Heart right ventricle (tissue), 16 donors: ENCODE measurements at places on chromosomes 7 and 10. TPM values are rescaled to one million over a fixed set of nuclear protein-coding genes. Genes with fewer than 3 reads are reported as not detected.

- no peak for DNase-seq
Measured at GRCh38 chr10:53918755-53919154, 882.3 kb downstream of the PCDH15 start.

PKD2L1 gene
- total RNA-seq, result not detected

- peak; percentile 51 for DNase-seq
Measured at GRCh38 chr7:22782616-22783232, 39.9 kb downstream of the TOMM7 start.

- no peak for DNase-seq
Measured at GRCh38 chr7:153286763-153287162, 527.2 kb downstream of the ACTR3B start.

DNA sequence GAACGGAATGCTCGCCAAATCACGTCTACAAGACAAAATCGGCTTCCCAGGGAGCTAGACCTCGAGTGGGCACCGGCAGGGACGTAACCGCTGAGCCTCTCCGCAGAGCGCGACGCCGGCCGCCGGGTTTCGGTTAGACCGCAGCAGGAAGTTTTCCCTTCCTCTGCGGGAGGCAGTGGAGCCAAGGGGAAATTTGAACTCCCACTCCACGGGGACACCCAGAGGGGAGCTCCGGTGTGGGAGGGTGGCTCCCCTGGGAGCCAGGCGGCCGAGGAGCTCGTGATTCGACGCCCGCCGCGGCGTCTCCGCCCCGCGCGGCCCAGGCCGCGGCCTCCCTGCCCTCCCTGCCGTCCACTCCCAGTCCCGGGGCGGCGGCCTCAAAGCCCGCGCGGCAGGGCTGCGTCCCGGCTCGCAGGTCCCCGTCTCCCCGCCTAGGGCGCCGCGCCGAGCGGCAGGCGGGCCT lies 426 bp downstream of the SYPL1 start:
- DNase-seq, result peak; percentile 86

DNA sequence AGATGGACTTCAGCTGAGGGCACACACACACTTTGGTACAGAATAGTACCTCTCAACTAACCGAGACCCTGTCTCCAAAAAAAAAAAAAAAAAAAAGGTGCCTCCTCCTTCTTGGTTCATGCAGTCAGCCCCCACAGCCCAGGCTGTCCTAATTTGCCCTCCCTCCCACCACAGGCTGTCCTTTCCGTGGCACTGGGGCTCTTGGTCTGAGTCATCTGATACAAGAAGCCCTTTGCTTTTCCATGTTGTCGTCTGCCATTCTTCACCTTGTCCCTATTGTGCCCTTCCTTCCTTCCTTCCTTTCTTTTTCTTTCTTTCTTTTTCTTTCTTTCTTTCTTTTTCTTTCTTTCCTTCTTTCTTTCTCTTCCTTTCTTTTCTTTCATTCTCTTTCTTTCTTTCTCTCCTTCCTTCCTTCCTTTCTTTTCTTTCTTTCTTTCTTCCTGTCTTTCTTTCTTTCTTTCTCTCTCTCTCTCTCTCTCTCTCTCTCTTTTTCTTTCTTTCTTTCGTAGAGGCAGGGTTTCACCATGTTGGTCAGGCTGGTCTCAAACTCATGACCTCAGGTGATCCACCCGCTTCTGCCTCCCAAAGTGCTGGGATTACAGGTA lies 96.0 kb upstream of the IKZF1 start:
- DNase-seq, result no peak

DNA sequence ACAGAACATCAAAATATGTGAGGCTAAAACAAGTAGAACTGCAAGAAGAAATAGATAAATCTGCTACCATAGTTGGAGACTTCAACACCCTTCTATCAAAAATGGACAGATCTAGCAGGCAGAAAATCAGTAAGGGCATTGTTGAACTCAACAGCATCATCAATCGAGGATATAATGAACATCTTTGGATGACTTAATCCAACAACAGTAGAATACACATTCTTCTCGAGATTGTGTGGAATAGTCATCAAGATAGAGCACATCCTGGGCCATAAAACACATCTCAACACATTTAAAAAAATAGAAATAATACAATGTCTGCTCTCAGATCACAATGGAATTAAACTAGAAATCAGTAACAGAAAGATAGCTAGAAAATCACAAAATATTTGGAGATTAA lies 9.9 kb downstream of the IGFBP1 start:
- no peak for DNase-seq

SFTPD gene
- 0.38 TPM for total RNA-seq

BMPR1A gene
- total RNA-seq, result 37.3 TPM

DNA sequence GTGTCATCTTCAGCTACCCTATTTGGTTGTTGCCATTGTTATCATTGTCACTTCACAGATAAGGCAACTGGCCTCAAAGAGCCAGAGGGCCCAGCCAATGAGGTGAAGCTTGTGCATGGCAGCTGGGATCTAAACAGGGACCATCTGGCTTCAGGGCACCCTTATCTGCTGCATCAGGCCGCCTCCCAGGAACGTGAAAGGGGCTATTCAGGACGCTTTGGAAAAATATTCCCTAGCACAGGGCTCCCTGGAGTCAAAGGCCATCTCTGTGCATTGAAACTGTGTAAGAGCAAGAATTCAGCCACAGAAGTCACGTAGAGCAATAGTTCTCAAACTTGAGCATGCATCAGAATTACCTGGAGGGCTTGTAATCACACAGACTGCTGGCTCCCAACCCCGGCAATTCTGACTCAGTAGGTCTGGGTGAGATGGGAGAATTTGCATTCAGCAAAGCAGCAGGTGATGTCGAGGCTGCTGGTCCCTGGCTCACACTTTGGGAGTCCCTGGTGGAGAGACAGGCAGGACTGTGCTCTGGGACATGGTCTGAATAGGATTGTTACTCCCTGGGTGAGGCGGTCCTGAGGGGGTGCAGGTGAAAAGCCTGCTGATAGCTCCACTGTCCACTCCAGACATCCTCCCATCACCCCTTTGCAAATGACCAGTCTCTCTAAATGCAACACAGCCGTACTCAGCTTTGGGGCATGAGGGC lies 21.5 kb upstream of the PLEKHA1 start:
- no peak for DNase-seq

CYP26C1 gene
- total RNA-seq, result 0.15 TPM

- DNase-seq, result no peak
Measured at GRCh38 chr7:50203521-50203920, 101.0 kb upstream of the IKZF1 start.

GRCh38 chr10:35326466-35327235 lies 9.7 kb upstream of the CCNY start:
- no peak for DNase-seq

DNA sequence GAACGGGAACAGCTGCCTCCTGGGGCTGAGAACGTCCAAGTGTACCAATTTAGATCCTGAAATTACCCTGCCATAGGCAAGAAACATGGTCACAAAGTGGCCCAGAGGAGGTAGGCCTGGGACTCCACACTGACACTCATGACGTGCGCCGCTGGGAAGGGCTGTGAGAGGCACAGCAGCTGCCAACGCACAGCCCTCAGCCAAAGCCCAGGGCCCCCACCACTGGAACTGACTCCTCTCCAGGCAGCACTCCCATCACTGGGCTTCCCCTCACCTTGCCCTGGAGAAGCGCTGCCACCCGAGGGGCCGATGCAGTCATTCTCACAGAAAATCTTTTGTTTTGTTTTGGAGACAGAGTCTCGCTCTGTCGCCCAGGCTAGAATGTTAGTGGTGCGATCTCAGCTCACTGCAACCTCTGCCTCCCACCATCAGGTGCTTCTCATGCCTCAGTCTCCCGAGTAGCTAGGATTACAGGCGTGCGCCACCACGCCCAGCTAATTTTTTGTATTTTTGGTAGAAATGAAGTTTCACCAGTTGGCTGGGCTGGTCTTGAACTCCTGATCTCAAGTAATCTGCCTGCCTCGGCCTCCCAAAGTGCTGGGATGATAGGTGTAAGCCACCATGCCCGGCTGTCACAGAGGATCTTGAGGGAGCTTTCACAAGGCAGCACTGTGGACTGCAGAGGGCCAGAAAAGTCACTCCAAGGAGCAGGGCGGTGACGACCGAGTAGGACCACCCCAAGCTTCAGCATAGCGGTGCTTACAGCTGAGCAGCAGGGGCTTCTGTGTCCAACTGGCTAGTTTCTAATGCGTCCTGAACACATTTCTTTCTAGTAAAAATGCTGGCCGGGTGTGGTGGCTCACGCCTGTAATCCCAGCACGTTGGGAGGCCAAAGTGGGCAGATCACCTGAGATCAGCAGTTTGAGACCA lies 13.5 kb downstream of the GUSB start:
- no peak for DNase-seq

- no peak for DNase-seq
Measured at GRCh38 chr7:114298011-114298410, 116.6 kb upstream of the FOXP2 start.

DNA sequence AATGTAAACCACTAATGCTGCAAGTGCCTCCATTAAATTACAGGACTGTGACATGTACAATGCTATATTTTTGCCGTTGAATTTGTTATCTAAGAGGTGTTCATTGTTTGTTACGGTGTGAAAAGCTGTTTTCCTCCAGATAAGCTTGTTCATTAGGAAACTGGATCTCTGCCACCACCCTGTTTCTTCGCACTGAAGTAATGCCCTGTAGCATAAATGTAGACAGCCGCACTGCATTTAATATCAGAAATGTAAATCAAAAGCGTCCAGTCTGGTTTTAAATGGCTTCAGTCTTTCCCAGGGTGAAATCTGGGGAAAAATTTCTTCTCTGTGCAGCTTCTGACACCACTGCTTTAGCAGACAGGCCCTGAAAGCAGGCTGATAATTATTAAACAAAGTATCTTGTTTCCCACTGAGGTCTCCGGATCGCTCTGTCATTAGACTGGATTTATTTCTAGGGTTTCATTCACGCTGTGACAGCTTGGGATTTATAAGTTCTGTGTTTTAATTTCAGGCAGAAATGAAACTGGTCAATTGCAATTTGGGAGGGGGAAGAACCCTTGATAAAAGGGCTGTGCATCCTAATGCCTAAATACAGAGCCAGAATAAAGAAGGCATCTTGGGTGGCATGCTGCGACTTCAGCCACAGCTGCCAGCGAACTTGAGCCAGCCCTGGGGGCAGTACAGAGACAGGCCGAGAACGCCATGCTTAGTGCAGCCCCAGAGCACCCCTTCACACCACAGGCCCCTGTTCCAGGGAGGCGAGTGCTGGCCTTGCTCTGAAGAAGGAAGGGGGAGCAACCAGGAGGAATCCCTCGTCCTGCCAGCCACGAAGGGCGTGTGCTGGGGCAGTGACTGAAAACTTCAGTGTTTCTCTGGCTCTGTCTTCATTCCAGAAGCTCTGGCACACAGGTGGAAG lies 547.7 kb upstream of the GALNT17 start:
- DNase-seq, result no peak

GPER1 gene
- total RNA-seq, result 3.0 TPM

GRCh38 chr7:133958822-133959221 lies 168.3 kb upstream of the LRGUK start:
- no peak for DNase-seq
